Hepatic stellate cell (primary cell): ENCODE measurements at places on chromosomes 16 and 17.
A peak's percentile ranks its signal among the peaks of the same experiment; 100 is the strongest.

DNA sequence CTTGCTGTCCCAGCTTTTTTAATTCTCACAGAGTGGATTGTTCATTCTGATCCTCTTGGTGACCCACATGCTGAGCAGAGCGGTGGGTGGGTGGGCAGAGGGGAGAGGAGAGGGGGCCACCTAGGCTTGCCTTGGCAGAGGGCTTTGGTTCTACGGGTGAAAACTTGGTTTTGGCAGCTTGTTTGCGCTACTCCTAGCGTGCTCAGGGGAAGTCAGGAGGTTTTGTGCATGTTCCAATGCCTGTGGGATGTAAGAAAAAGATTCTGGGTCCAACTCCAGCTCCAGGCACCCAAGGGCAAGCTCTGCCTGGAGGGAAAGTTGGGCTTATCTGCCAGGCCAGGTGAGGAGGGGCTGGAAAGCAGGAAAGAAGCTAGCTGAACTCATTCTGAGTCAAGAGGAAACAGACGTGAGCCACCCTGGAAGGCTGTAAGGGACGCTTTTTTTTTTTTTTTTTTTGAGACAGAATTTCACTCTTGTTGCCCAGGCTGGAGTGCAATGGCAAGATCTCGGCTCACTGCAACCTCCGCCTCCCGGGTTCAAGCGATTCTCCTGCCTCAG lies 169.1 kb downstream of the WSCD1 start:
- DNase-seq = no peak

DNA sequence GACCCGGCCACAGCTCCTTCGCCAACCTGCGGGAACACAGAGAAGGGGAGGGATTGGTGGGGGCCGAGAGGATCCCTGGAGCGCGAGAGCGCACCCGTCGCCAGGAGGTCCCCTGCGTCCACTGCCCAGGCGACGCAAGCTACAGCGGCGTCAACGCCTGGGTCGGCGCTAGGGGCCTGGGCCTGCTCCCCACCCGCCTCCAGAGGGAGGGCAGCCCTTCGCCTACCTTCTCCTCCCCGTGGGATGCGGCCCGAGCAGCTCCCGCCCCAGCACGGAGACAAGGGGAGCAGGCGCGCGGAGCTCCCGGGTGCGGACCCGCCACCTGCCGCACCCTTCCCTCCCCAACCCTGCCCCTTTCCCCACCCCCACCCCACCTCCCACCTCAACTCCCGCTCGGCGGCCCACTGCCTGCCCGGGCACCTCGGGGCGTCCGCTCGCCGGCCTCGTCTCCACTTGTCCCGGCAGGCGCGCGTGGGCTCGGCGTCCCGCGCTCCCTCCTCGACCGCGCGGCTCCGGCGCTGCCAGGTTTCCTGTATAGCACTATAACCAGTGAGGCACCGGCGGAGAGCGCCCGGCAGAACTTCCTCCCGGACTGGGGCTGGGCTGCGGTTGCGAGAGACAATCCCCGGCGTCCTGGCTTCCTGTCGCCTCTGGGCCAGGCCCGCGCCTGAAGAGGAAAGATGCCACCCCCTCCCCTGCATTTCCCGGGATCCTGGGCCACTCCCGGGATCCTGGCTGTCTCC lies 119.1 kb upstream of the SMURF2 start:
- peak; percentile 64 for DNase-seq

DNA sequence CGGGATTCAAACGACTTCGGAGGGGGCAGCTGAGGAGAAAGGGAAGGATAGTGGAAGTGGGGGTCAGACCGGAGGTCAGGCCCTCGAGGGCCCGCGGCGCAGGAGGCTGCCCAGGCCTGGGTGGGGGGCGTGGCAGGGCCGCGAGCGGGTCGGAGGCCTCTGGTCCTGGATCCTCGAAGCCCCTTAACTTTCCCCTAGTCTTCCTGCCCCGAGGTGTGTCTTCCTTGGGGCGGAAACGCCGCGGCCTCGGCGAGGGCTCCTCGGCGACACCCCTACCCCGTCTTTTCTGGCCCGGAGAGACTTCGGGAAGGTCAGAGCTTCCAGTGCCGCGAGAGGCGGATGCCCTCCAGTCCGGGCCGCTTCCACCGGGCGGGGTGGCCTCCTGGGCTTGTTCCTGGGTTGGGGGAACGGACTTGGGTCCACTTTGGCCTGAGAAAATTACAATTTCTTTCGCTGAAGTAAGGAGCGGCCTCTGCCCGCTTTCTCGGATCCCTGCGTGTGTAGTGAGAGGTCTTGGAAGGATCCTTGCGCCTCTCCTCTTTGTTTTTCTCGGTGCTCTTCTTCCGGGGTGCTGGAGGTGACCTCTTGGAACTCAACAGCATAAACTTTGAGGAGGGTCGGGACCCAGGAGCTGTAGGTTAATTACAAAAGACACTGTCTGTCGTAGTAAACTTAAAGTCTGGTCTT lies 491 bp downstream of the IST1 start:
- DNase-seq = peak; percentile 61

DNA sequence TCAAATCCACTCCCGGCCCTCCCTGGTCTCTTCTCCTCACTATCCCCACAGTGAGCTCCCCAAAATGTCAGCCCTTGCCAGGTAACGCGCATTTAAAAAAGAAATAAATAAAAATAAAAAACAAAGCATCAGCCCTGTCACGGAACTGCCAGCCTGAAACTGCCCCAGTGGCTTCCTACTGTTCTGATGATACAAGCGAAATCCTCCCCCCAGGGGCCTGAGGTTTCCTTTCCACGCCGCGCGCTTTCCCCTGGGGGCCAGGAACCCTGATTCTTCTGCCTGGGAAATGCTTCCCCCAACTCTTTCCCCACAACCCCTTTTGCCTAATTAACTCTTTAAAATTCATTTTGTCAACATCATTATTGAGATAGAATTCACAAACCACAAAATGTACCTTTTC lies 12.2 kb upstream of the RPH3AL start:
- no peak for DNase-seq

GRCh38 chr16:2833776-2834175 lies 3.7 kb downstream of the ZG16B start:
- DNase-seq = no peak

DNA sequence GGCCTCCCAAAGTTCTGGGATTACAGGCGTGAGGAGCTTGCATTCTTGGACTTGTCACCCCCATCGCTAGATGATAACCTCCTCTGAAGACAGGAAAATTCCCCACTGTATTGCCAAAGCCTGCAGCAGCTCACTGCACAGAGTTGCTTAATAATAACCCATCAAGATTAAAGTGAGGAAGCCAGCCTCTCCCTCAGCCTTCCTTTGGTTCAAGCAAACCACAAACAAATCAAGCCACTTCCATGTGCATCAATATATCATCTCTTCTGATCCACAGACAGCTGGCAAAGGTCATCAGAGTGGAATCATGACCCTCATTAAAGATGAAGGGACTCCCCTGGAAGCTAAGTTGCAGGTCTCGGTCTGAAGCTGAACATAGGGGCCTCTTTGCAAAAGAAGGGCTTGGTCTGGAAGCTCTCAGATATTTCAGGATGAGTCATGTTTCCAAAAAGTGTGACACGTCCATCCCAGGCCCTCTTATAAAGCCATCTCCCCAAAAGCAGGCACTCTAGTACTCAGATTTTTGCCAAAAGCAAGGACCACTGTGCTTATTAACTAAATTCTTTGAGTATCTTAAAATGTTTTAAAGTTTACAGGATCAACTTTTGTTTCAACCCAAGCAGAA lies 4.8 kb downstream of the EMP2 start:
- no peak for DNase-seq
